ENCODE measurements at places on chromosomes 16 and 17.
A peak's percentile ranks its signal among the peaks of the same experiment; 100 is the strongest.

- DNase-seq, result peak; percentile 35
Observed at GRCh38 chr16:67959536-67960329, 8.7 kb downstream of the SLC12A4 start.

DNA sequence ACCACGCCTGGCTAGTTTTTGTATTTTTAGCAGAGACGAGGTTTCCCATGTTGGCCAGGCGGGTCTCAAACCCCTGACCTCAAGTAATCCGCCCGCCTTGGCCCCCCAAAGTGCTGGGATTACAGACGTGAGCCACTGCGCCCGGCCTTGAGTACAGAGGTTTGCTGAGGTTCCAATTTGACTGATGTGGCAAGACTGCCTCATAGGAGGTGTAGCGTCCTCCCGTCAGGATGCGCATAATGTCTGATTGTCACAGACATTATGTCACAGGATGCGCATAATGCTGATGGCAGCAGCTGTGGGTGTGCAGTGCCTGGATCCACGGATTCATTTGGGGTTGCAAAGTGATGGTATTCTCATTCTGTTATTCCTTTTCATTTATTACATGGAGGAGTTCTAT is 45.2 kb downstream of the HAPSTR1 start:
- no peak for DNase-seq

GRCh38 chr16:85307552-85308364 is 195.5 kb upstream of the CIBAR2 start:
- no peak for DNase-seq

DNA sequence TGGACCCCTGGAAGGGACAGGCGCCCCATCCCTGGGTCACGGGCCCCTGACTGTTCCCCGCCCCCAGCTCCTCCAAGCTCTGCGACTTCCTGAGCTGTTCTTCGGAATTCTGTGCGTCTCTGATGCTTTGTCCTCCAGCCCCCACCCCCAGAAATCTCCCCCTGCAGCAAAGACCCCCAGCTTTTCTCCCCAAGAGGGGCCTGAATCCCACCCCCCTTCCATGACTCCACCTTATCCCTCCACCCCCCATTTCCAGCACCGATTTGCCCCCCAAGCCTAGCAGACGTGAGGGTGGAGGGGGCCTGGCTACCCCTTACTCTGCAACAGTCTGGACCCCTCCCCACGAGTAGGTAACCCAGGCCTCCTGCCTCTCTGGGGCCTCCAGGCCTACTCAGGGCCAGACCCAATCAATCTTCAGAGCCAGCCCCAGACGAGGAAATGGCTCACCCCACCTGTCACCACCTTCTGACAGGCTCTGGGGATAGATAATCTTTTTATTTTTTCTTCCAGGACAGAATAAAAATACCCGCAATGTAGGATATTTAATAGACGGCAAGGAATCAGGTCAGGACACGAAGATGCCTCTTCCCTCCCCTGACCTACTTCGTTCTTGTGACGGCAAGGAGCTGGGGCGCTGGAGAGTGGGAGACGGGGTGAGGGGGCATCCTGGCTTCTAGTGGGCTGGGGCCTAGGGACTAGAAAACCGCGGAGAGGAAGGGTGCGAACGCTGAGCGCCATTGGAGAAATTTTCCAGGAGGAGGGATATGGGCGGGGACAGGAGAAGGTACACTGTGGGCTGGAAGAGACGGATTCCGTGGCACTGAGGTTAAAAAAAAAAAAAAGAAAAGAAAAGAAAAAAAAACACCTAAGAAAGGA is 744 bp upstream of the PLXDC1 start:
- peak; percentile 24 for DNase-seq

GRCh38 chr16:84312783-84313382 is 18.2 kb downstream of the WFDC1 start:
- DNase-seq, result no peak

DNA sequence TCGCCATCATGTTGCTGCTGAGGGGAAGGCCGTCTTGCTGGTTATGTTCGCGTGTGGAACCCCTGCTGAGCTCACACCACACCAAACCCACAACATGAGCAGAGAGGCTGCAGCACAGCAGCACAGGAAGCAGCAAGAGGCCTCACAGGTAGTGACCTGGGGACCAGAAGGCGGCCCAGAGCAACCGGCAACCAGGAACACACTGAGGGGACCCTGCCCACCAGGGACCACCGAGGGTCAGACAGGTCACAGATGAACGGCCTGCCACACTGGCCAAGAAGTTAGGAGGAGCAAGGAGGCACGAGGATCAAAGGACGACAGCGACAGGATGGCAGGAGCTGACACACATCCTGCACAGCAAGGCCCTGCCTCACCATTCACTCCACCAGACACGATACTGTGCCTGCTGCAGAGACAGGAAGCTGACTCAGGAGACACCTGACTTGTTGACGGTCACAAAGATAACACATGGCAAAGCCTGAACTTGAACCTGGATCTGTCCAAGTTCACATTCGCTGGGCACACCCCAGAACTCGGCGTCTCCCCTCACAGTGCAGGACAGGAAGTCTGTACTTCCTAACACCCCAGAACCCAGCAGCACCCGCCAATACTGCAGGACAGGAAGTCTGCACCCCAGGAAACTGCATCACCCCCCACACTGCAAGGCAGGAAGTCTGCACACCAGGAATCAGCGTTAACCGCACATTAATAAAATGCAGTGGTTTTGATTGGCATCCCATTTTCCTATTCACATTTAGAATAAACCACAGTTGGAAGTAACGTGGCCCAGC is 98.5 kb downstream of the ZNF778 start:
- DNase-seq, result peak; percentile 75

DNA sequence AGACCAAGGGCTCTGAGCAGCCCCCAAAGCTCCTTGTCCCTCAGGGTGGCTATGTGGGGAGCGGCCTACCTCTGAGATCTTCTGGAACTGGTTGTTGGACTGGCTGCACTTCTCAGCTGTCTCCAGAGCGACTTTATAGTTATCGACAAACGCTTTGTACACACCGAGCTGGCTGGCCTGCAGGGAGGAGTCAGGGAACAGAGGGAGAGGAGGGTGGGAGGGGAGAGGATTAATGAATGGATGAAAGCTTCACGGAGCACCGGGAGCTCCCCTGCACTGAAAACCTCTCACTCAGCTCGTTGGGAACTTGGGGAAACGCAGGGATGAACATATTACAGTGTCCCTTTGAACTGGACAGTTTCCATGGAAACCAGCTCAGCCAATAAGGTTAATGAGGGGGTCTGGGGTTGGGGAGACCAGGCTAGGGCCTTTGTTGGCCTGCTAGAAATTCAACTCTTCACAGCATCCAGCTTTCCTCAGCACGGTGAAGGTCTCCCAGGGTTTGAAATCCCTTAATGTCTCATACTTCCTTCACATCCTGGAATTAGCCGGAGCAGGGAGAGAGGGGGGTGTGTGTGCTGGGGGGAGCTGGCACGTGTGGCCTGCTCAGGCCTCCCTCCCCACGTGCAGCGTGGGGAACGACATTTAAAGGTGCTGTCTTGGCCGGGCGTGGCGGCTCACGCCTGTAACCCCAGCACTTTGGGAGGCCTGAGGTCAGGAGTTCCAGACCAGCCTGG is 86.7 kb downstream of the TIMM22 start:
- no peak for DNase-seq

GRCh38 chr17:68456339-68457167 is 743 bp downstream of the WIPI1 start:
- DNase-seq, result peak; percentile 81

GRCh38 chr16:82807311-82807710 is 180.5 kb downstream of the CDH13 start:
- no peak for DNase-seq

GRCh38 chr16:14186007-14186794 is 115.1 kb downstream of the MRTFB start:
- peak; percentile 76 for DNase-seq

- DNase-seq, result no peak
Observed at GRCh38 chr16:35184356-35184870, 1725.0 kb downstream of the TP53TG3F start.

DNA sequence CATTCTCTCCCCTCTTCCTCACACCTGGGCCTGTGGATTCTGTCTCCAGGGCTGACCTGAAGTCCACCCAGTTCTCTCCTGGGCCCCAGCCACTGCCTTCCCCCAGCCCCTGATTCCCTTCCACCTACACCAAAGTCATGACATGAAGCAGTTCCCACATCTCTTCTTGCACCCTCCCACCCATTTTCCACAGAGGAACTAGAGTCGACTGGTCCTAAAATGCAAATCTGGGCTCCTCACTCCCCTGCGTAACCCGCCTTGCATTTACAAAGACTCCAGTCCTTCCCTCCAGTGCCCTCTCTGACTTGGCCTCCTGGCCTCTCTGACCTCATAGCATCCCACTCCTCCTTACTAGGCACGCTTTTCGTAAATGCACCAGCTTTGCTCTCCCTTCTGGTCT is 14.8 kb downstream of the COX6A2 start:
- no peak for DNase-seq

DNA sequence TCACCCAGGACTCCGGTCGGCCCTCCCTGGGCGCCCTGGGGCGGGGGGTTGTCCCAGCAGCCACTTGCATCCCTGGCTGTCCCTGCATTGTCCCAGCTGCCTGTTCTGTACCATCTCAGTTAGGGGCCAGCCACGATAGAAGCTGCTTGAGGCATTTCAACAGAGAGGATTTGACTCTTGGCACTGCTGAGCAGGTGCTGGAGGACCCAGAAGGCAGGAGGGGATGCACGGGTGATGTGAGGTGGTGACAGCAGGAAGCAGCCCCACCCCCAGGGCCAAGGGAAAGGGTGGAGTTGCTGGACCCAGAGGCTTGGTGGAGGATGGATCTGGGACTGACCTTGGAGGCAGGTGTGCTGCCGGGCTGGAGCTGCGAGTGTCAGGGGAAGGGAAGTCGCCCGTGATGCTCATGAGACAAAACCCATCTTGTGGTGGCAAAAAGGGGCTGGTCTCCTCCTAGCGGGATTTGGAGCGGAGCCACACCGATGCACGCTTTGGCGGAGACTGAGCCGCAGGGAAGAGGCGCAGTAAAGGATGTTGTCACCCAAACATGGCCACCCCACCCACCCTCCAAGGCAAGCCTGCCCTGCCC is 188.0 kb upstream of the GSE1 start:
- DNase-seq, result no peak

DNA sequence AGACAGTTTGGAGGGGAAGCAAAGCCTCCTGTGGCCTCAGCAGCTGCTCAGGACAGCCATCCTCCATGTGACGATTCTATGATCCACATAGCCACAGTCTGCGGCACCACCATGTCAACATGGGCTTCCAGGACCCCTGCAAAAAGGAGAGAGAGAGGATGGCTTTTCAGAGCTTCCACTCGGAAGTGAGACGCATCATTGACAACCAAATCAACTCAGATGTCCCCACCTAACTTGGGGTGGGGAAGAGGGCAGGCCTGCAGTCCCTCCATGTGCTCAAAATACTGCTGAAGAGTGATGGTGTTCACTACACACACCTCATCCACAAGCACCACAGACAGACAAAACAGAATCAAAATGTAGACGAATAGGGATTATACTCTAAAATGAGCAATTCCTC is 5.9 kb upstream of the METTL16 start:
- no peak for DNase-seq

GRCh38 chr17:81577278-81578000 is 25.3 kb upstream of the FAAP100 start:
- no peak for DNase-seq

DNA sequence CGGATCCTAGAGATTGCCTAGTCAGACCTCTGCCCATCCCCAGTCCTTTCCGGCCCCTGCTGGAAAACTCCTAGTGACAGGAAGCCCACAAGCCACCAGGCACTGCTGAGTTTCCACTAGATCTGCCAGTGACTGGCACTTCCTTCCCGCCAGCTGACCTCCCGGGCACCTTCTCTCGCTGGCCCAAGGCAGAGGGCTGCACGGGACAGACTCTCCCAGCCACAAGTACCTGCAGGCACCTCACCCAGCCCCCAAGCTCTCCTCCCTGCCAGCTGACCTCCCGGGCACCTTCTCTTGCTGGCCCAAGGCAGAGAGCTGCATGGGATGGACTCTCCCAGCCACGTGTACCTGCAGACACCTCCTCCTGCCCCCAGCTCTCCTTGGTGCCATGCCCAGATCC is 66.3 kb upstream of the DOC2B start:
- DNase-seq, result no peak

- no peak for DNase-seq
Observed at GRCh38 chr17:32869345-32870026, 7.4 kb downstream of the MYO1D start.

DNA sequence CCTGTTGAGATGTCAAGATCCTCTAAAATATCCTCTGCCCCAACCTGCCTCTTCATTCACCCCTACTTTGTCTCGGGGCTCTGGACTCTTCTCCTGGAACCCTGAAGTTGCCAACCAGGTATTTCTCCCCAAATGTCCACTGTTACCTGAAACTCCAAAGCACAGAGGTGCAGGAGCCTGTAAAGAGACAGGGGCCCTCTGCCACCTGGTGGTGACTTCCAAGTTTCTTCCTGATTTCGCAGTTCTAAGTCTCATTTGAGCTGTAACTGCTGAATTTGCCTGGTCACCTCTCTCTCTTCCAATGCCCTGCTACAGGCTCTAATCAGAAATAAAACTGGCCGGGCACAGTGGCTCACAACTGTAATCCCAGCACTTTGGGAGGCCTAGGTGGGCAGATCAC is 77.1 kb upstream of the RCVRN start:
- no peak for DNase-seq

GRCh38 chr16:87324411-87325275 is 7.5 kb upstream of the C16orf95 start:
- no peak for DNase-seq

DNA sequence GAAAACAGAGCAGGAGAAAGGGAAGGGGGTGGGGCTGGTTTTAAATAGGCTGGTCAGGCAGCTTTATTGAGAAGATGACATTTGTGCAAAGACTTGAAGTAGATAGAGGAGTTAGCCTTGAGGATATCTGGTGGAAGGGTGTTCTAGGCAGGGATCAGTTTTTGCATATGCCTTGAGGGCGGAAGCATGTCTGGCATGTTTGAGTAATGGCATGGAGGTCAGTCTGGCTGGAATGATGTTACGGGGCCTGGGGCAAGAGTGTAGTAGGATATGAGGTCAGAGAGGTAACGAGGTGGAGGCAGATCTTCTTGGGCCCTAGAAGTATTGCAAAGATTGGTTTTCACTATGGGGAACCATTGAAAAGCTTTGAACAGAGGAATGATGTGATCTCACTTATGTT is 4.8 kb downstream of the RABEP1 start:
- DNase-seq, result no peak

DNA sequence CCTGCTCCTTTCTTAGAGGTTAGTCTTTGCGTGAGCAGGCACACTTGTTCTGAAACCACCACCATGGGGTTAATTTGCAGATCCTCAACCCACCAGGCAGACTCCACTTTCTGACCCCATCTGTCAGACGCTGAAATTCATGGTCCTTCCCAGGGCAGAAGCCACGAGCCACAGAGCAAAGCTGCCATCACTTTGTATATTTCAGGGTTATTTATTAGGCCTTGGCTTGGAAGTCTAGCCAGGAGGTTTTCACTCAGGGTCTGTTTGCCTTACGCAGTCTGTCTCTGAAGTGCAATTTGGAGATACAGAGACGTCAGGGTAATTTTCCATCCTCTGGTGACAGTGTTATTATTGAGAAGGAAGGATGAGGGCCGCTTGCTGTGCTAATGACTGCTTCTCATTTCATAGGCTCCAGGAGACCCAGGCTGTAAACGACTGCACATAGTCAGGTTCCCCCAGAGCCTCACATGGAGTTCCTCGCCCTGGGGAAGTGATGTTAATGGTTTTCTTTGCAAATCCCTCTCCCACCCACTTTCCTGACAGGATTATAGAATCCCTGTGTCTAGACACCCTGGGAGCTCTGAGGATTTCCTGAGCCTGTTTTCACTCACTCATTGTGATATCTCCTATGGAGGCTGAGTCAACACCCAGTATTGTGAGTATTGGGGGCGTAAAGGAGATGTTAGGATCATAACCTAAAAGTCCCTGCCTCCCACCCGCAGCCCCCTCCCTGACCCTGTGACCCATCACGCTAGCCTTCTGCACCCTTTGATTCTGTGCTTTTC is 269.0 kb downstream of the ABCC12 start:
- no peak for DNase-seq

- peak; percentile 24 for DNase-seq
Observed at GRCh38 chr17:56902348-56902747, 11.5 kb downstream of the TRIM25 start.

Measured in foreskin melanocyte (primary cell).